ENCODE measurements at places on chromosomes 3 and 15. TPM values are rescaled to one million over a fixed set of nuclear protein-coding genes. Genes with fewer than 3 reads are reported as not detected.
A peak's percentile ranks its signal among the peaks of the same experiment; 100 is the strongest.

The RYK gene
- total RNA-seq: 100 TPM

The ARPP19 gene
- total RNA-seq: 122 TPM

GRCh38 chr3:51968170-51968775 lies 1.0 kb upstream of the PCBP4 start:
- peak overlapping the region; percentile 87 for H3K4me3 ChIP-seq
- DNase-seq: peak; percentile 34
- H3K36me3 ChIP-seq: no peaks in the 10 kb centered on the region
- peak overlapping the region; percentile 58 for H3K27ac ChIP-seq
- no peaks in the 10 kb centered on the region for H3K27me3 ChIP-seq

- H3K27me3 ChIP-seq: no peaks in the 10 kb centered on the region
- H3K27ac ChIP-seq: no peak overlapping the region
- peaks cover 35% of the 10 kb centered on the region for H3K4me1 ChIP-seq
- peak; percentile 34 for DNase-seq
- H3K36me3 ChIP-seq: peaks cover 6% of the 10 kb centered on the region
These were observed 27.6 kb downstream of the SLC4A7 start for GRCh38 chr3:27456554-27456953.

DNA sequence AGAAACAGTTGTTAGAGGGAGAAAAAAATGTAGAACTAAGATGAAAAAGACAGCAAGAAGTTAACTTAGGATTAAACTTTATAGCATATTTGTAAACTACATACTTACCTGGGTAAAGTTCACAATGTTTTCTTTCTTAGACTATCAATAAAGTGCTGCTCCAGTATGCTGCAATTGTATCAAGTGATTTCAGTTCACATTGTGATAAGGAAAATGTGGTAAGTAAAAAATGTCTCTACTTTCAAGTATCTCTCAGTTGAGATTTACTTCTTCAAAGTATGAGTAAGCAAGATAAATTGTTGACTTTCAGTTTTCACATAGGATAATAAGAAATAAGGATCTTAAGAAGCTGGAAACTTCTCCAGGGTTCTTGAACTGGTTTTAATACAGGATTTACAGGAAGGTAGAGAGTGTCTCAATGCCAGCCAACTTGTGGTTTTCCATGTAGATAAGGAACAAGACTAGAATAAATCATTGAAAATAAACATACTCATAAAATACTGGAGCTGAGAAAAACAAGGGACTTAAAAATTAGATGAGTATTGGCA lies 528.8 kb downstream of the UNC13C start:
- H3K27me3 ChIP-seq: no peaks in the 10 kb centered on the region
- H3K4me1 ChIP-seq: no peaks in the 10 kb centered on the region
- no peak overlapping the region for H3K27ac ChIP-seq
- no peak for DNase-seq

- no peak overlapping the region for H3K27ac ChIP-seq
- no peaks in the 10 kb centered on the region for H3K36me3 ChIP-seq
- no peak overlapping the region for H3K4me3 ChIP-seq
These were observed 34.3 kb downstream of the CCR3 start for GRCh38 chr3:46276497-46277099.

All from GM23248 (cell line).